ENCODE measurements at places on chromosomes 11 and 22.
A peak's percentile ranks its signal among the peaks of the same experiment; 100 is the strongest.

DNA sequence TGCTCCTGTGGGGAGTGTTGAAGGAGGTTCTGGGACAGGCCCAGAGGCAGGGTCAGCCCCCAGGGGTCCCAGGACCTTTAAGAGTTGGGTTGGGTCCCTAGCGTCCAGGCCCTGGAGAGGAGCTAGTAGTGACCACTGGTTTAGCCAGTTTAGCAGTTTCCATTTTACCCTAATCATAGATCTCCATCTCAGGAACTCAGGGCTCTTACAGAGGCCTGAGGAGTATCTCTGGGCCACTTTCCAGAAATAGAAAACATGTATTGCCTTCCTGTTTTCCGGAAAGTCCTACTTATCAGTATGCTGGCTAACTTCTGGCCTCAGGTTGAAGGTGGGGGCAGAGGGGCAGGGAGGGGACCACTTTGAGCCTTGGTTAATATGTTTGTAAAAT, 13.5 kb downstream of the NCF4 start:
- no peak for DNase-seq

GRCh38 chr11:101907815-101908214, 7.0 kb upstream of the CEP126 start:
- DNase-seq: no peak

DNA sequence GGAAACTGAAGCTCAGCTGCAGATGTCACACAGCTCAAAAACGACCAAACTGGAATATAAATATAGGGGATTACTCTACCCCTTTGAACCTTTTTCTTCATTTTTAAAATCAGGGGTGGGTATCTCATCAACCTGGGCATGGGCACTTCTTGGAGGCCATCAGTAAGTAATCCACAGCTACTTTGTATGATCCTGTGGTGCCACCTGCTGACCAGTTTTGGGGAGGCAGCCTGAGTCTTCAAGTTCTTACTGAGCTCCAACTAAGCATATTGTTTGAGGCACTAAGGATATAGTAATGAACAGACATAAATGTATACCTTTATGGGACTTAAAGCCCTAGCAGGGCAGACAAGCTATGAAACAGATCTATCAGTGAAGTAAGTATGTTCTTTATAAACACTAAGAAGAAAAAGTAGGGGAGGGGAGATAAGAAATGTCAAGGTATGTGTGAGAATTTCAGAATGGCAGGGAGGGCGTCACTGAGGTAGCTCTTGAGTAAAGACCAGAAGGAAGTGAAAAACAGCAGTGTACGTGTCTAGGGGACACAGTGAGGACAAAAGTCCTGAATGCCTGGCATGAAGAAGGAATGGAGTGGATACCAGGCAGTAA, 18.4 kb downstream of the TUB start:
- DNase-seq: peak; percentile 64

DNA sequence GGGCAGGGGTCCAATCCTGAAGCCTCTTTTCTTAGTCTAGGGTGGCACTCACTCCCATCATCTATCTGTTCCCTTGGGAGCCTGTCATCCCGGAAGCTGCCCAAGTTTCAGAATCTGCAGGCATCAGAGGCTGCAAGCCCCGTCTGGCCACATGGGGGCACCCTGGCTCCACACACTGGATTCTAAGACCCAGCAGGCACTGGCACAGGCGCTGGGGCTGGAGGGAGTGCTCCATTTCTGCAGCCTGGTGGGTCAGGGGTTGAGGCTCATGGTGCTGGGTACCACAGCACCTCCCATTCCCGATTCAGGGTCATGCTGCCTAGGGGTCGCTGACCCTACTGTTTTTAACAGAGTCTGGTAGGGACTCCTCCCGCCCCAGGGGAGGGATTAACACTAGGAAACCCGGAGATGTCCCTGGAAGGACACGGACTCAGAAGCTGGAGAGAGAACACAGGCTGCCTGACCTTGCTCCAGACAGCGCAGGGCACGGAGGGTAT, 243.9 kb upstream of the SYN3 start:
- DNase-seq: peak; percentile 65

DNA sequence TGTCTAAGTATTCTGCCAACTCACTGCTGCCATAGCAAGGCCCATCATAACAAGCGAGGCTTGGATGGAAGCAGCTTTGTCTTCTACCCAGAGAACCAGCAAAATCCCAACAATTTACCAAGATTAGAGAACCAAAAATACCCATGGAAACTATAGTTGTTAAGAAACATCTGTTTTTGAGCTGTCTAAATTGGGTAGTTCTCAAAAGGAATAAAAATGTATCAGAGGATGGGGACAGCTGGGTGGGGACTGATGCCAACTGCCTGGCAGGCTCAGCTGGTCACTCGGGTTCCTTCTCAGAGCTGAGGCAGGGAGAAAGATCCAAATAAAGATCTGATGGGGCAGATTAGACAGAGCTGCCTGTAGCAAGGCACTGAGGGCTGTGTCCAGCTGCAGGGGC, 85.9 kb upstream of the GRK3 start:
- no peak for DNase-seq

GRCh38 chr11:95832763-95833162, 42.5 kb downstream of the CEP57 start:
- DNase-seq: no peak

GRCh38 chr22:46721501-46722085, 16.5 kb downstream of the CERK start:
- no peak for DNase-seq

DNA sequence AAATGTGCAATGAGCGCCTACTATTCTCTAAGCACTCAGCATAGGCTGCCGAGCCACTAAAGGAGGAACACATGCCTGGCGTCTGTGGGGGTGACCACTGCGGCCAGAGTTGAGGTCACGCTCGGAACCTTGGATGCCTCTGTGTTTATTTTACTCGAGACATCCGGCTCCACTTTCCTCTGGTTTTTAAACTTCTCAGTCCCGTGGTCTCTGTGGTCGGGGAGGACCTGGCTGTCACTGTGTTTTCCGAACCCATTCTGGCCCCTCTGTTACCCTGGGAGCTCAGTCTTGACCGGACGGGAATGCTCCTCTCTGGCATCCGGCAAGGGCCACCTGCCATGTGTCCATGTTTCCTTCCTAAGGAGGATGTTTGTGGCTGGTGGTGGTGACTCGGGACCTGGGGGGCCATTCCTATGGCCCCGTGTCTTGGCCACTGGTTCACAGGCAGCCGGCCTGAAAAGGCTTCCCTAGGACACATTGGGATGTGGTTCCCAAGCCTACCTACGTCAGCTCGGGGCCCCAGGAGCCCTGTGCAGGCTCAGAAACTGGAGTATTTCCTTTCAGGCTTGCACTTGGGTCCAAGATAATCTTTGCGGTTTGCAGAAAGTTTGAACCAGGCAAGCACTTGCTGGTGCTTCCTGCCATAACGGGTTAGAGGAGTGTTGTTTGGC, 46.7 kb upstream of the PARVG start:
- DNase-seq: no peak

- DNase-seq: no peak
Observed at GRCh38 chr22:38890377-38890776, 18.4 kb upstream of the CBX6 start.

GRCh38 chr11:34869425-34869824, 46.8 kb downstream of the APIP start:
- no peak for DNase-seq

DNA sequence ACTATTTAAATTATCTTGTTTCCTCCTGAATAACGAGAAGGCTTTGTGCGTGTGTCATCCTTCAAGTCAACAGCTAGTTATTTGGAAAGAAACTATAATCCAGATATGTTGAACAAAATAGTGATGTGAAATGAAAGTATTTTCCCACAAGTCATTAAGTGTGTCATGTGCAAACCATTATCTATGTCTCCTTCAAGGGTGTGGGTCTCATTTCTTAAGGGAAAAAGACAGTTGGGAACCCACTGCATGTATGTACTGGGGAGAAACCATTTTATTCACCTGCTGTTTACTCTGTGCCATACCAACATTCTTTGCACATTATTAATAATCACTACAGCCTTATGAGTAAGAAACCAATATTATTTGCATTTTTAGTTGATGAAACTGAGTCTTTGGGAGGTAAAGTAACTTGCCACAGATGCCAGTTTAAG, 145.3 kb upstream of the CTSC start:
- DNase-seq: no peak

DNA sequence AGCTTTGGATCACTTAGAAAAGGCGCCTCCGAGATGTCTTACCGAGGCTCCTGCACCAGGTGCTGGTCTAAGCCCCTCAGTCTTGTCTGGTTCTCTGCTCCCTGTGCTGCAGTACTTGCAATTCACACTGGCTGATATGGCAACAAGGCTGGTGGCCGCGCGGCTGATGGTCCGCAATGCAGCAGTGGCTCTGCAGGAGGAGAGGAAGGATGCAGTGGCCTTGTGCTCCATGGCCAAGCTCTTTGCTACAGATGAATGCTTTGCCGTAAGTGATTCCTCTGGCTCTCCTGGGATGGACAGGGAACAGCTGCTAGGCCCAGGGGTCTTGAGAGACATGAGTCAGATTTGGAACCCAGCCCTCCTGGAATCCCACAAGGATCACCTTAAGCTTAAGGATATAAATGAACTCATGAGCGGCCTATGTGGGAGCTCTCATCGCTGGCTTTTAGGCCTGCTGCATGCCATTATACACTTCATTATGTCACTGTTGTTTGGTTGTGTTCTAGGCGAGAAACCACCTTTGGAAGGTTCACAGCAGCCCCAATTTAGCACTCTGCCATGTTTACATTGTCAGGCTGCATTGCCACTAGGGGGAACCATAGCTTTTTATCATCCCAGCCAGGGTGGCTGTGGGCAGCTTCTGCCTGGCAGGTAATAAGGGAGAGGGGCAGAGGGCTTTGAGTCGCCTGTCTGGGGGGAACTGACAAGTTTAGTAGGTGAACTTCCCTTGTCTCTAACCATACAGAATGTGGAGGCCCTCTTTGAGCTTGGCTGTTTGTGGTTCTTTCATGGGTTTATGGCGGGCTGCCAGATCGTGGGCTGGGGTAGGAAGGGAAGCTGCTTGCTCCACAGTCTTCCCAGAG, 8.5 kb downstream of the ACAD8 start:
- DNase-seq: peak; percentile 43

GRCh38 chr11:120532082-120532831, 20.7 kb downstream of the GRIK4 start:
- DNase-seq: no peak

- DNase-seq: no peak
Observed at GRCh38 chr11:122002926-122003325, 113.1 kb downstream of the BLID start.

All from activated CD4-positive, alpha-beta T cell treated with anti-CD3 and anti-CD28 coated beads, Interleukin-2, amount 50 U/mL, for 16 hours (primary cell).